ENCODE measurements at places on chromosomes 16 and 17.
A peak's percentile ranks its signal among the peaks of the same experiment; 100 is the strongest.

DNA sequence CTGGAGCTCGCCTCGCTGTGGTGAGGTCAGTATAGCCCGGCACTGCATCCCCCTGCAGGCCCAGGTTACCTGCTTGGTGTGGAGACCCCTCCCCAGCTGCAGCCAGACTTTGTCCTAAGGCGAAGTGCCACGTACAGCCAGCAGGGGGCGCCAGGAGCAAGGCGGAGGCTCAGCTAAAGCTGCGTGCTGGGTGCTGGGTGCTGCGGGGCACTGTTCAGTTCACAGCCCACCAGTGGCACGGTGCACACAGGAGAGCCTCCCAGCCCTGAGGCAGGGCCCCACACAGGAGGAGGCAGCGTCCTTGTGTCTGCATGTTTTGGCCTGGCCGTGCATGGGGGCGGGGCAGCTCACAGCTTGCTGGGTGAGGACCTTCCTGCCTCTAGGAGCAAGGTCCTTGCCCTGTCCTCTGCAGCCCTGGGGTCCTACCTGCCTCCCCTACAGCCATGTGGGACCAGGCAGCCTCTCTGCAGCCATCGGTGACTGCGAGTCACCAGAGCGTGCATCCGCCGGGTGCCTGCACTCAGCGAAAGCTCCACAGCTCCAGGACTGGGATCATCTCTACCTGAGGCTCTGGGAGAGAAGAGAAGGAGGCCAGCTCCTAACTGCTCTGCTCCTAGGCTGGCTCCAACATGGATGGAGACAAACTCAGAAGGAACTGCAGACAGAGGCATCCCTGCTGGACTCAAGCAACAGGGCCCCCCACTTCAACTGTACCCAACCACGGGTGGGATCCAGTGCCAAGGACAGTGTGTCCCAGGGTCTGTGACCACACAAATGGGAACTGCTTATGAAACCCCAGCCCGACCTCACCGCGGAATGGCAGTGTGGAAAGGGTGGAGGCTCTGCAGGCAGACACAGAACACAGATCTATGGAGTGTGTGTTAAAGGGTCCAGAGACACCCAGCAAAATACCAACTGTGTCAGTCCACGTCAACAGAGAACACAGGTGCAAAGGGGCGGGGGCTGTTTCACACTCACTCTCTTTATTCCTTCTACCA lies 19.0 kb downstream of the SLC7A5 start:
- peak; percentile 50 for DNase-seq

DNA sequence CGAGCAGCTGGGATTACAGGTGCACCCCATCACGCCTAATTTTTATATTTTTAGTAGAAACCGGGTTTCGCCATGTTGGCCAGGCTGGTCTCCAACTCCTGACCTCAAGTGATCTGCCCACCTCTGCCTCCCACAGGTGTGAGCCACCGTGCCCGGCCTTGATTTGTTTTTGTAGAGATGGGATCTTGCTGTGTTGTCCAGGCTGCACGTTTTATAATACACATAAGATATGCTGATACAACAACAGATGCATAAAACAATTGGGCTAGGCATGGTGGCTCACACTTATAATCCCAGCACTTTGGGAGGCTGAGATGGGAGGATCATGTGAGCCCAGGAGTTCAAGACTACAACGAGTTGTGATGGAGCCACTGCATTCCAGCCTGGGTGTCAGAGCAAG lies 6.0 kb downstream of the USP36 start:
- no peak for DNase-seq

DNA sequence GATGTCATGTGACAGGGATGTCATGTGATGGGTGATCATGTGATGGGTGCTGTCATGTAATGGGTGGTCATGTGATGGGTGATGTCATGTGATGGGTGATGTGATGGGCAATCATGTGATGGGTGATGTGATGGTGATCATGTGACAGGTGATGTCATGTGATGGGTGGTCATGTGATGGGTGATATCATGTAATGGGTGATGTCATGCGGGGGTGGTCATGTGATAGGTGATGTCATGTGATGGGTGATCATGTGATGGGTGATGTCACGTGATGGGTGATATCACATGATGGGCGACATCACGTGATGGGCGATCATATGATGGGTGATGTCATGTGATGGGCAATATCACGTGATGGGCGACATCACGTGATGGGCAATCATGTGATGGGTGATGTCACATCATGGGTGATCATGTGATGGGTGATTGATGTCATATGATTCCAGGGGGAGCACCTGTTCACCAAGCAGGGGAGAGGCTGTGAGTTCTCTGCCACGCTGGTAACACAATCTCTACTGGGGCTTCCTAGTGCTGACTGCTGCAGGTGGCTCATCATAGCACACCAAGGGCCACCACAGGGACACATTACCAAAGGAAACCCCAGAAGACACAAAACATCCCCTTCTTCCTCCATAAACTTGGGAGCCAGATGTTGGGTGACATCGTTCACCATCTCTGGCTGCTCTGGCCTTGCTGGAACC lies 16.5 kb downstream of the CD300LB start:
- DNase-seq: no peak

DNA sequence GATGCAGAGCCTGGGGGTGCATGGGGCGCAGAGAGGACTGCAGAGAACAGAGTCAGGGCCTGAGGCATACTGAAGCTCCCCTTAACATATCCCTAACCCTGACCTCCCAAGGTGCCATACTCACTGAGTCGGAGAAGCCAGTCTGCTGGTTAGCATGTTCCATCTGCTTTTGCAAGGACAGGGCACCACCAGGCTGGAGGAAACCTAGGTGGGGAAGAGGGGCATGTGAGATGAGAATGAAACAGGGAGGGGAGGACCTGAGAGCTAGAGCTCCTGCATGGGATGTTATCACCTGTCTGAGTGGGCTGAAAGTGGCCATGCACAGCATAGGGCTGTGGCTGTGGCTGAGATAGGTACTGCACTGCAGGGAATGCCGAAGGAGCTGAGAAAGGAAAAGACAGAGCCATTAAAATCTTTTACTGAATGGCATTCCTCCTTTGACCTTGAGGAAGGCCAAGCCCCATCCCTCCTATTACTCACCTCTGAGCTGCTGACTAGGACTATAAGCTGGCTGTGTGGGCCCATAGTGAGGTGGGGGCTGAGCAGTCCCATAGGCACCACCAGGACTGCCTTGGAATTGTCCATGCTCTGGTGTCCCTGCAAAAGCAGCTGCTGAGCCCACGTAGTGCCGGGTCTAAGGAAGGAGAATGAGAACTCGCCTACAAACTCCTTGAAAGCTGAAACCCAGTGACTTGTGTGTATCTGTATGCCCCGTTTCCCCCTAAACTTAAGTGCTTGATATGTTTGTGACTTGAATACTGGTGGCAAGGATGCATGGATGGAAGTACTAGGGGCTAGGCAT lies 1.9 kb downstream of the GPS2 start:
- DNase-seq: peak; percentile 32

DNA sequence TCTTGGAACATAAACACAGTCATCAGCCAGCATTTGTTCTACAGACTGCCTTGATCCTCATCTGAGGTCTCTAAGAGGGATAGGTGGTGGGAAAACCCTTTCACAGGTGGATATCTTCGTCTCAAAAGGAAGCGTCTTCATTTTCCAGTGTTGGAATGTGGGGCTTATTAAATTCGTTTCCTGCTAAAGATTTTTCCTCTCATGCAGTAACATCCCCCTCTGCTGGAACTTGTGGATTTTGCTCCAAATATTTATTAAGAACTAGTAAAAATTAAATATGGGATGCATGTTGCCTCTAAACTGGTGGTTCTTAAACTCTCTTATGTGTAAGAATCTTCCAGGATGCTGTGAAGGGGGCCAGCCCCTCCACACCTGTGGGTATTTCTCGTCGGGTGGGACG lies 20.1 kb upstream of the MLYCD start:
- DNase-seq: no peak

GRCh38 chr17:61669522-61669921 lies 78.5 kb upstream of the NACA2 start:
- no peak for DNase-seq

DNA sequence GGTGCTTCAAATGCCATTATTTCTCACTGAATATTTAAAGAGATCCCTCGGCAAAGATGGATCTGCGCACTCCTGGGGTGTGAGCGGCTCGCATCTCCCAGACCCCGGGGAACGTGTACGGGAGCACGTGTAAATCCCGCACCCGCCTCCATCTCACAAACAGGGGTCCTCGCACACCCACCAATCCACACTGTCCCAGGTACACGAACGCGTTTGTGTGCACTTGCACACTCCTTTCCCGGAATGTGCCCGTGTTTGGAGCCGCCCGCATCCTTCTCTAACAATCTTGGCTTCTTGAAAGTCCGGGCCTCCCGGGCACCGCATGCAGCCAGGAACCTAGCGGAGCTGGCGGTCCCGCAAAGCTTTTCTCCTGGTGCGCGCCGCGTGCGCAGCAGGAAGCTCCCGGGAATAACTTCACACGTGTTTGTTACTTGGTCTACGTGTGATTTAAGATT lies 2.5 kb upstream of the SALL1 start:
- DNase-seq: no peak

GRCh38 chr17:77456951-77457548 lies 316.3 kb downstream of the SEC14L1 start:
- no peak for DNase-seq

- no peak for DNase-seq
Measured at GRCh38 chr16:51801635-51802034, 650.6 kb upstream of the SALL1 start.

GRCh38 chr16:50848755-50849514 lies 107.0 kb downstream of the CYLD start:
- no peak for DNase-seq

- no peak for DNase-seq
Measured at GRCh38 chr17:43449470-43450248, 34.1 kb upstream of the DHX8 start.

- peak; percentile 3 for DNase-seq
Measured at GRCh38 chr17:16304830-16305229, 48.4 kb downstream of the CENPV start.

- DNase-seq: peak; percentile 38
Measured at GRCh38 chr16:23026784-23027362, 122.4 kb downstream of the USP31 start.

DNA sequence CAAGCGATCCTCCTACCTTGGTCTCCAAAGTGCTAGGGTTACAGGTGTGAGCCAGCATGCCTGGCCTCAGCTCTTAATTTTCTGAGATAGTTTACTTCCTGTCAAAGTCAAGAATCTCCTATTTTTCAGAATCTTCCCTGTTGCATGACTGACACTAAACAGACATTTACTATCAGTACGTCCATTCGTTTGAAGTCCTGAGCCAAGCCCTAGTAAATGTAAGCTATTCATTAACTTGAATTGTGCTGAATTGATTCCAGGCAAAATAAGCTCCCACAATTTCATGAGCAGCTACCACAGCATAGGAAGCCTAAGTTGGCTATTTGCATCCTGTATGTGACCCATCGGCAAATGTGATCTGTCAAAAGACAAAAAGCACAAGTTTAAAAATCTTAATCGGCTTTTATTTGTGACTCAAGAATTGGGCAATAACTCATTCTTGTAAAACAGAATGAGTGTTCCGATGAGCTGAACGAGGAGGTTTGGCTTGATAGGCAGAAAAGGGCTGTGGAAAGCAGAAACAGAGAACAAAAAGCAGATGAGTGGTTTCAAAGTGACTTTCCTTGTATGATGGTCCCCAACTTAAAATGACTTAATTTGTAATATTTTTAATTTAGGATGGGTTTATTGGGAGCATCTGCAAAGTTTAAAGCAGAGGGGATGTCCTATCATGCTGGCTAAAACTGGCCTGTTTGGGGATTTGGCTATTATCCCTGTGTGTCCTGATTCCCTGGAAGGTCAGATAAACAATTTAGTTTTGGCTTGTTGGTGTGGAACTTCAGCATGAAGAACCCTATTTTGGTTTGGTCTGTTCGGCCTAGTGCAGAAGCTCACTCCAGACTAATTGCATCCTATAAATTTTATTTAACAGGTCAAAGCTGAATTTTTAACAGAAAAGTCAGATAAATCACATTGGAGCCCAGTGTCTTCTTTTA lies 14.2 kb downstream of the RNF112 start:
- no peak for DNase-seq

- no peak for DNase-seq
Measured at GRCh38 chr17:28518132-28518531, 12.0 kb downstream of the FOXN1 start.

DNA sequence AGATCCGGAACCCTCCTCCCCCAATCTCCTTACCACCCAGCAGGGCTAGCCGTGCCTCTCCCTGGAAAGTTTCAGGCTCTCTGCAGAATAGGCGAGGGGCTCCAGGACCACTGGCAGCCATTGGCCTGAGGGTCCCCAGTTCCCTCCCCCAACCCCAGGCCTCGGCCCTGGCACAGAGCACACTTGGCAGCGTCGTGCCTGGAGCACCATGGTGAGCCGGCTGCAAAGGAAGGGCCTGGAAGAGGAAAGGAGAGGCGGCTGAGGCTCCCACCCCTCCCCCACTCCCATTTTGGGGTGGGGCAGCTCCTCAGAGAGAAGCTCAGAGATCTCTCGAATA lies 369 bp upstream of the BTBD17 start:
- no peak for DNase-seq

- DNase-seq: no peak
Measured at GRCh38 chr16:62406387-62406786, 370.1 kb upstream of the CDH8 start.

DNA sequence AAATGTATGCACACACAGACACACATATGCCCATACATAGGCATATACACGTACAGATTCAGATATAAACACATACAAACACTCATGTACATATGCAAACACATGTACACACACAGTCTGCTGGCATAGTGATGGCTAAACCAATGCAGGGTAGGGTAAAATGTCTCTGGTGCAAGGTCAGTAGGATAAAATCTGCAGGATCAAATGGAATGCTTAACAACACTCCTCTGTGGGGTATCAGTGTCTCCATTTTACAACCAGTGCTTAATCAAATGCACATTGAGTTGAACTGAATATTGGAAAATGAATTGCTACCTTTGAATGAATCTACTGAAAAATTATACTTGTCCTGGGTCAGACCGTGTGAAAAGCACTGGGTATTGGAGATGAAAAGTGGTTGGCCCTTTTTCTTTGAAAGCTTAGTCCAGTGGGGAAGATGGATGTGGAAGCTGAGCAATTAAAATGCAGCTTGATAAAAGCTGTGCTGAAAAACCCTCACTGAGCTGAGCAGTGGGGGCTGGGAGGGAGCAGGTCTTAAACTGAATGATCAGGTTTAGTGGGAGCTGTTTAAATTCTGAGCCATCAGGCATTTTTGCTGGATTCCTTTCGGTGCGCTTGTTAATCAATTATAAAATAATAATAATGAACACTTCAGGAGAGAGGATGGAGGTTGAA lies 314.7 kb downstream of the HAPSTR1 start:
- no peak for DNase-seq

DNA sequence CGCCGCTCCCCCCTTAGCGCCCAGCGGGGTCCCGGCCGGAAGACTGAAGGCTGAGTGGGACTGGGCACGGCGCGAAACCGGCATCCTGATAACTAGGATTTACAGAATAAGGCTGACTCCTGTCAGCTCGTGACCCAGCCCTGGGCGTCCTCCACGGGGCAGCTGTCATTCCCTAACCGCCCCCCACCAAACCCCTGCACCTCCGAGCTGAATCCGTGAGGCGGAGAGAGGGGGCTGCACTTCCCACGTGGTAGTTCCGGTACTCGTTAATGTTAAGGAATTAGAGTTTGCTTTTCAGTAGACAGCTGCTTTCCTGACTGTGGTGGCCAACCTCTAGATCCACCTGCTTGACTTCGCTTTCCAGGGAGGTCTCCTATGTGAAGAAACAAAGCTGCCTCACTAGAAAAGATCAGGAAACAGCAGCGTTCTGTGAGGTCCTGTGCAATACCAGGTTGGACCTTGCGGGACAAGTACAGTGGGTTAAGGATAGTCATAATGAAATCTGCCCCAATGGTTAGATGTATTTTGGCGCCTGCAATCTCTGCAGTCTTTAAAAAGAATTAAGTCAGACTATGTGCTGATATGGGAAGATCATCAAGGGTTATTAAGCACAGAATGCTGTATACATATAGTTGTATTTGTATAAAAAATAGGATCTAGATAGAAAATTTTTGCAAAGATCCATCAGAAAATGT lies 1.1 kb upstream of the WBP2 start:
- DNase-seq: peak; percentile 66
